CD4-positive, alpha-beta T cell treated with Interleukin-2 at 100 ng/mL for 4 hours (primary cell): ENCODE measurements at places on chromosomes 6 and 20.

GRCh38 chr6:42963855-42964605, 3.5 kb downstream of the GNMT start:
- DNase-seq: peak; percentile 45

DNA sequence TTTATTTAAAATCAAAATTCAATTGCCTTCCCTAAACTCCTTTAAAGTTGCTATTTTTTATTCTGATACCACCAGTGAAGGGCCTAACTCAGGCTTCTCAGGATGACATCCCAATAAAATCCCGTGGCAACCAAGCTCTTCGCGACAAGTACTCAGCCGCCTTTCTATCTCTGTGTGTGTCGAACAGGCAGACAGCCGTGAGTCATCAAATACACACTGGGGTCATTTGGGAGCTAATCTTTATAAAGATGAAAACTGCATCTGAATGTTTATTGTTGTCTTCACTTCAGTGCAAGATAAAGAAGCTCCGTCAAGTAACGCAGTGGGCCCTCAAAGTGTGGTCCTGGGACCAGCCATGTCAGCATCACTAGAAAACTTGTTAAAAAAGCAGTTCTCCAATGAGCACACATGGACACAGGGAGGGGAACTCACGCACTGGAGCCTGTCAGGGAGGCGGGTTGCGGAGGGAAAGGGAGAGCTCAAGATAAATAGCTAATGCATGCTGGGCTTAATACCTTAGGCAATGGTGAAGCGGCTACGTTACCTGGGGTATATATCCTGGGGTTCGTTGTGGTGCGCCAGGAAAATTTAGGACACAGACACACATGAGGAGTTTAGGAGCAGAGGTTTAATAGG, 119.3 kb downstream of the RNF144B start:
- no peak for DNase-seq

- DNase-seq: no peak
These were observed 435.0 kb downstream of the PTPRT start for GRCh38 chr20:42754706-42755105.

DNA sequence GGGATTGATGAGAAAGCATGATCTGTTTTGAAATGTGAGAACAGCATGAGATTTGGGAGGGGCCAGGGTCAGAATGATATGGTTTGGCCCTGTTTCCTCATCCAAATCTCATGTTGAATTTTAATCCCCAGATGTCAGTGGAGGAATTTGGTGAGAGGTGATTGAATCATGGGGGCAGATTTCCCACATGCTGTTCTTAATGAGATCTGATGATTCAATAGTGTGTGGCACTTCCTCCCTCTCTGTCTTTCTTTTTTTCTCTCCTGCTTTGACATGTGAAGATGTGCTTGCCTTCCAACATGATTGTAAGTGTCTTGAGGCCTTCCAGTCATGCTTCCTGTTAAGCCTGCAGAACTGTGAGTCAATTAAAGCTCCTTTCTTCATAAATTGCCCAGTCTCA, 1060.3 kb upstream of the CITED2 start:
- no peak for DNase-seq

DNA sequence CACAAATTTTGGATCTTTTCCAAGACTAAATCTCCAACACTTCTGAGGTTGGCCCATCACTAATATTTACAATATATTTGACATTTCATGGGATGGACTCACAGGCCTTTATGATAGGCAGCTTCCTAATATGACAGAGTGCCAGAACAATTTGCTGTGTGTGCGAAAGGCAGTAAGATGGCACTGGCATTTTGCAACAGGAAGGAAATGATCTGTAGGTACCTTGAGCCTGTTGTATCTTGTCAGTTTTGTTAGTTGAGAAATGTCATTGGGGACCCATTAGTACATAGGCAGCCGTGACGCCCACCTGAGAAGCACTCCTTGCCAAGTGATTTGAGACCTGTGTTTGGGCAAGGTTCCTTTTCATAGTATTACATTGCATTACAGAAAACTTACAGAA, 153.4 kb upstream of the HEY2 start:
- no peak for DNase-seq

DNA sequence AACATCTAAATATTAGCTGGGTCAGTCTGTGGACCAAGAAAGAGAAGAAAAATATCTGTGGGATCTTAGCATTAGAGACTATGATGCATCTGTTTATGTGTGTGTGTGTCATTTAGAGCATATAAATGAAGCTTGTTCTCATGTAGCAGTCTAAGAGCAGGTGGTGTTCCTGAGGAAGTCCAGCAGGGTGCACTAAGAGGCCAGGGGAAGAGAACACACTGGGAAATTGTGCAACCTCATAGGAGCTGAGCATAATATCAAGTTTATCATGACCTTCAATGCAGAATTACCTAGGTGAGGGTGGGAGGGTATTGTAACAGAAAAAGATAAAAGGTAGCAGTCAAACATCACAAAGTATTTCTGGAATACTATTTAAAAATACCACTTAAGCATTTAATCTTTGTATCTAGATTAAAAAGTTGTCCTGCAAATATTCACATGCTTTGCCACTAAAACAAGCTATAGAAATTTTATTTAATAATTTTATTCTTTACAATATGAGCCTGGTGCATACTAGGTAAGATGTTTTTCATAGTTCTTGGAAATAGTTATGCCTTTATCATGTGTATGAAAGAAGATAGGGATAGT, 80.5 kb downstream of the SMPDL3A start:
- DNase-seq: no peak

DNA sequence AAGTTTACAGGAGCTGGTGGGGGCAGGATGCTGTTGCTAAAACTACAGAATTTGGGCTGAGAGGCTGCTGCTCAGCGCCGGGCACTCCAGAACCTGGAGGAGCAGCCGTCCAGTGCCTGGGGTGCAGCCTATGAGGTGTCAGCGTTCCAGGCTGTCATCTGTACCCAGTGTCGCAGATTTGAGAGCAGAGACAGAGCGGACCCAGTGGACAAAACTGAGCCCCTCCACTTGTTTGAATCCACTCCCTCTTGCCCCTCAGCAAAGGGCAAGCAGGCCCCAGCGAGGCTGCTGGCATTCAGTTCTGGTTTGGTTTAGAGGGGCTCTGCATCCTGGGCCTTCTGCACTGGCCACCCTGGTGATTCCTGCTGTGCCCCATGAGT, 144.3 kb downstream of the TBC1D7 start:
- no peak for DNase-seq

GRCh38 chr20:39939241-39939865, 749.7 kb downstream of the MAFB start:
- no peak for DNase-seq

GRCh38 chr6:9543649-9544048, 871.2 kb downstream of the TFAP2A start:
- DNase-seq: no peak
